CD8-positive, alpha-beta memory T cell (primary cell): ENCODE measurements at places on chromosomes 5 and 9. TPM values are rescaled to one million over a fixed set of nuclear protein-coding genes. Genes with fewer than 3 reads are reported as not detected.

Gene PCDHB2
- not detected for total RNA-seq

Gene SHISAL2B
- total RNA-seq: not detected

Gene ALDH1B1
- total RNA-seq: 25.1 TPM

Gene SLC46A2
- not detected for total RNA-seq

Gene SMC2
- 53.0 TPM for total RNA-seq

Gene CIZ1
- 114 TPM for total RNA-seq

DNA sequence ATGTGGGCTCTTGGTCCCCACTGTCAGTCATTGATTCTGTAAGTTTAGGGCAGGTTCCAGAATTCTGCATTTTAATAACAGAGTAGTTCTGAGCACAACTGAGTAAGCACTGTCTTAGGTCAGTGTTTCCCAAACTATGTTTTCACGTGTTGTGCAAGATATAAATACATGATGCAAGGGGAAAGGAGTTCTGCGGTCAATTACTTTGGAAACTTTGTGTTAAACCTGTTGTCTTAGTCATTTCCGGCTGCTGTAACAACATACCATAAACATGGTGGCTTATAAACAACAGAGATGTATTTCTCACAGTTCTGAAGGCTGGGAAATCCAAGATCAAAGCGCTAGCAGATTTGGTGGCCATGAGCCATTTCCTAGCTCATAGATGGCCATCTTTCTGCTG, 69.8 kb downstream of the EQTN start:
- DNase-seq: no peak

DNA sequence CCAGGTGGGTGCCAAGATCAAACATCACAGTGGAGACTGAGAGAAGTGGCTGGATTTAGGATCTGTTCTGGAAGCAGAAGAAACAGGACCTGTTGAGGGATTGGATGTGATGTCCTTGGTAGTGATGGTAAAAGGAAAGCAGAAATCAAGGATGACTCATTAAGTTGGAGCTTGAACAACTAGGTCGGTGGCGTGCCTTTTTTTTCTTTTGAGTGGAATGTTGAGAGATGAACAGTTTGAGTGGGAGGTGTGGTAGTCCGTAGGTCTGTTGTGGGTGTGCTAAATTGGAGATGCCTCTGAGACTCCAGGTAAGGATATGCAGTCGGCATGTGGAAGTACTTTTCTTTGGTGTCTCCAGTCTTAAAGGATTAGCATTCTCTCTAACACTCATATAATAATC, 92.1 kb upstream of the IL12B start:
- DNase-seq: no peak

DNA sequence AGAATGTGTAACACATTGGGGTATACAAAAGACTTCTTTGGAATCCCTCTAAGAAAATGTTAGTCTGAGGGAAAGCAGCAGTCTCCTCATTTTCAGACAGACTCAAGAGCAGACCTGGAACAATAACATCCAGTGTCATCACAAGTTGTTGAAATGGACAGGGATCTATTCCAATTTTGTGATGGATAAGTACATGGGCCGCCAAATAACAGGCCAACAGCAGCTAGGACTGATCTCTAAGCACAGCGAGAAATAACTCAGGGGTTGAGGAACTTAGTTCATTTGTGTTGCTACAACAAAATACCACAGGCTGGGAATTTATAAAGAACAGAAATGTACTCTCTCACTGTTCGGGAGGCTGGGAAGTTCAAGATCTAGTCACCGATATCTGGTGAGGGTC, 7.6 kb upstream of the ITGA2 start:
- DNase-seq: no peak

GRCh38 chr9:120879446-120879845, 2.5 kb upstream of the PHF19 start:
- DNase-seq: no peak

DNA sequence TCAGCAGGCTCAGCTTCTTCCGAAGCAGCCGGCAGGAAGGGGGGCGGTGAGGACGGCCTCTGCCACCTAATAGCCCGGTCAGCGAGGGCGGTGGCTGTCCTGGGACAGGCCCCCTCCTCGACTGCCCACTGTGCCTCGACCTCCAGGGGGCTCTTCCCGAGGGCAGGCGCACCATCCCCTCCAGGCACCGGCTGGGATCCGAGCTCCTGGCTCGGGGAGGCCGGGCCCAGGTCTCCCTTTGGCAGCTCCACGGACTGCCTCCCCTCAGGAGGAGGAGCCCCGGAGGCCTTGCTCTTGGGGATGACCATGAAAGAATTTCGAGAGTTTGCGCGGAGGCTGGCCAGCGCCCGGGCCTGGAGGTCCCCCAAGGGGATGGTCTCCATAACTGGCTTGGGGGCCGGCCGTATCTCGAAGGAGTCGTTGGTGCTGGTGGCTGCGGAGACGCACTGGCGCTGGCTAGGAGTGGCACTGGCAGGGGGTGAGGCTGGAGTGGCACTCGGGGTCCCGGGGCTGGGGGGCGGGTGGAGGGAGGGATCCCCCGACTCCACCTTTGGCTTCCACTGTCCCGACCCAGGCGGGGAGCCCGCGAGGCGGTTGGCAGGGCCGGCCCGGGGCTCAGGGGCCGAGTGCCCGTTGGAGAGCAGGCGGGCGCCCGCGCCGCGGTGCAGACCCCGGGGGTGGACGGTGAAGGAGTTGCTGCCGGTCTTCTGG, 975 bp downstream of the TPRN start:
- DNase-seq: no peak

DNA sequence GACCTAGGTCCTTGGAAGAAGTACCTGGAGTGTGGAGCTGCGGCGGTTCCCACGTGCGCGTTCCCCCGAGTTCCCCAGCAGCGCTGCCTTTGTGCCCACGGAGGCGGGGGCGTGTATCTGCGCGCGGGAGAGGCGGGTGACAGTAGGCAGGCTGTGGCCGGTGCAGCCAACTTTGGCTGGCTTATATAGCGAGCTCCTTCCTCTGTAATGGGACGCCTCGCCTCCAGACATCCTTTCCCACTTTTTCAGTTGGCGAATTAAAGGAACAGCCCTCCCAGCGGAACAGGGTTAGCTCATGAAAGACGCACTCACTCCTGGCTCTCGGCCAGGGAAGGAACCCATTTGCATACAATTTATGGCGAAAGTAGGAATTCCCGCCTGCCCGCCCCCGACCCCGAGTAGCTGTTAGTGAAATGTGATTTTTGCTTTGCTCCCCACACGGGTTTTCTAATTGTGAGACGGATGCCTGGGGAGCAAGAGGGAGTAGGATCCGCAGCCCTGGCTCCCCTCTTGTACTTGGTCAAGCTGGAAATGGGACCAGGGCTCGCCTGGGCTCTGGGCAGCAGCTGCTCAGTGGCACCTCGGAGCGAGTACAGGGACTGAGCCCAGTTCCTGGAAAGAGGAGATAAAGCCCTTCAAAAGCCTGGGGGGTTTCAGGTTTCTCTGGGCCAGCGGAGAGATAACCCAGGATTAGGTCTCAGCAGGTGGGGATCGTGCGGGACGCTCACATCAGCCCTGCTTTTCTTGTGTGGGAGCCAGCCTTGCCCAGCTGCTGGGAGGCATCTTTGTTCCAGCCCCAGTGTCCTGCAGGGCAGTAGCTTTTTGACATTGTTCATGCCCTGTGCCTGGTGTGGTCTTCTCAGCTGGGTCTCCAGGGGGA, at the start of gene TNC:
Gene TNC, minus strand, starts transcription at position 159 of the 880 bp plus-strand sequence. CDS start 27,139 bp downstream, outside the sequence.
- DNase-seq: no peak

GRCh38 chr9:83013867-83014605, 48.9 kb downstream of the RASEF start:
- no peak for DNase-seq

- DNase-seq: no peak
These were observed 86.6 kb downstream of the NTRK2 start for GRCh38 chr9:84756171-84756570.

DNA sequence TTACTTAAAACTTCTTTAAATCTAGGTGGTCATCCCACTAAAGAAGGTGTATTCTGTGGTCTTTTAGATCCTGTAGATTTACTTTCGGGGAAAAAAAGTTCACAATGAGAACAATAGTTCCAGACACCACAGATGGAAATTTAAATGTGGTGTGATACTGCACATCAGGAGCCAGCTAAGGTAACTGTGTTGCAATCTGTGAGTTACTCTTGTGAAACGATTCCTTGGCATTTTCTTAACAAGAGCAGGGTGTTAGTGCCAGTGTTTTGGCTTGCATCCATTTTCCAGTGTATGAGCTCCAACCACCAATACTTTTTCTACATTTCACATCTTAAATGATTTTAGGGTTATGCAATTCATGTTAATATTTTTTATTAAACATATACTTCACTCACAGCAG, 674.5 kb downstream of the CETN3 start:
- no peak for DNase-seq

DNA sequence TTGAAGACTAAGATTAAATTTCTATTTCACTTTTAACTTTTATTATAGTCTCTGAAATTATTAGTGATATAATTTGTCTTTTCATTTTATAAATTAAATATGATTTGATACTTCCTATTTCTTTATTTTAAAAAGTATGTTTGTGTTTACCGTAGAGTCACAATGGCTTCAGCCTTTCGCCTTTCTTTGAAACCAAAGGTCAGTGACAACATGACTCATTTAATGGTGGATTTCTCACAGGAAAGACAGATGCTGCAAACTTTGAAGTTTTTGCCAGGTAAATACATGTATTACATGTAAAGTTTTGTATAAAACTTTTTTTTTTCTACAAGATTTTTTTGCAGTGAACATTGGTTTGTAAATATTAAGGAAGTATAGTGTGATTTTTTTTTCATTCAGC, 36.4 kb downstream of the FSD1L start:
- no peak for DNase-seq
